Activated CD8-positive, alpha-beta memory T cell treated with anti-CD3 and anti-CD28 coated beads for 1 hour (primary cell): ENCODE measurements at places on chromosomes 13 and 19.

- no peak for DNase-seq
Observed at GRCh38 chr19:292281-292884, 1.2 kb upstream of the PLPP2 start.

- DNase-seq = no peak
Observed at GRCh38 chr13:75801388-75801945, 165.3 kb downstream of the LMO7 start.

DNA sequence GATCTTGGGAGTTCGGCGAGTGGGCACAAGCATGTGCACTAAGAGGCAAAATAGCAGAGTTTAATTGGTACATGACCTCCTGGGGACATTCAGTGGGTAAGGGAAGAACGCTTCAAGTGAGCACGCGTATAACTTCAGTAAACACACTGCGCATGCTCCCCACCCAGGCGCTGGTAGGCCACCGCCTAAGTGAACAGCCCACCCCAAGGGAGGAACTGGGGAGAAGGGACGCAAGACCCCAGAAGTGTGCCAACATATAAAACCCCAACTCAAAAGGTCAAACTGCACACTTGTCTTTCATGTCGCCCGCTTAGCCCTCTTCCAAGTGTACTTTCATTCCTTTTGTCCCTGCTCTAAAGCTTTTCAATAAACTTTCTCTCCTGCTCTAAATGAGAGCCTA is 10.5 kb upstream of the NTN5 start:
- DNase-seq = no peak

- DNase-seq = no peak
Observed at GRCh38 chr13:98092888-98093287, 50.0 kb upstream of the FARP1 start.

GRCh38 chr19:8204961-8205360 is 4.2 kb upstream of the CERS4 start:
- DNase-seq = no peak

GRCh38 chr19:40778706-40779284 is 748 bp downstream of the RAB4B start:
- DNase-seq = no peak

DNA sequence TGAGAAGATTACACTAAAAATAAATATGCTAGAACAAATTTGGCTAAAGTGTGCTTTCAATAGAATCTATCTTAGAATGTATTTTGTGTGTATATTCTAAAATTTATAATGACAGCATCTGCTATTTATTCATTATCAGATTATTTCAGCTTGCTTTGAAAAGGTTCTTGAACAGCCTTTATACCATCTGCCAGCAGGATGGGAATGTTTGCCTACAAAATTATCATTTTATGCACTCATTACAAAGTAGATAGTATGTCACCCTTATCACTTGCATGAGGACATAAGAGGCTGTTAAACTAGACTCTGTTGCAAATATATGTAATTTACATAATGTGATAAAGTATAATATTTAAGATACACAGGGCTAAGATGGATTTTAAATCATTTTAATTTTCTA is 1286.9 kb upstream of the PCDH20 start:
- no peak for DNase-seq

GRCh38 chr19:48540110-48540509 is 11.9 kb upstream of the SULT2B1 start:
- no peak for DNase-seq

GRCh38 chr19:45913874-45914830 is at the start of gene NANOS2:
TSS of gene NANOS2 (minus strand) at chr19:45914778. CDS start at chr19:45914693, 85 bp downstream.
- DNase-seq = no peak

- no peak for DNase-seq
Observed at GRCh38 chr13:113048766-113049165, 56.8 kb upstream of the F7 start.

DNA sequence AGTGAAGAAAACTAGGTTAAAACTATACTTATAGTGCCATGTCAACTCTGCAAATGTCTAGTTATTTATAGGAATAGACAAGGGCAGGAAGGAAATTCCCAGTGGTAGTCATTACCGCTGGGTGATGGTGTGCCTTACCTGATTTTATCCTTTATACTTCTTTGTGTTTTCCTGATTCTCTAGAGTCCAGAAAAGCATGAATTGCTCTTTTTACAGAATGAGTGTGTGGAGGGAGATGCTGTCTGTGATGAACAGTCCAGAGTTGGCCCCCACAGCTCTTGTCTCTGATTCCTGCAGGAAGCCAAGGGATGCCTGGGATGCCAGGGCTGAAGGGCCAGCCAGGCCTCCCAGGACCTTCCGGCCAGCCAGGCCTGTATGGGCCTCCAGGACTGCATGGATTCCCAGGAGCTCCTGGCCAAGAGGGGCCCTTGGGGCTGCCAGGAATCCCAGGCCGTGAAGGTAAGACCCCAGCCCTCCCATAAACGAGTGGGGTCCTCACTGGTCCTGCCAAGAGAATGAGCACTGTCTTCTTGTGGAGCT is 83.7 kb downstream of the RAB20 start:
- DNase-seq = no peak

DNA sequence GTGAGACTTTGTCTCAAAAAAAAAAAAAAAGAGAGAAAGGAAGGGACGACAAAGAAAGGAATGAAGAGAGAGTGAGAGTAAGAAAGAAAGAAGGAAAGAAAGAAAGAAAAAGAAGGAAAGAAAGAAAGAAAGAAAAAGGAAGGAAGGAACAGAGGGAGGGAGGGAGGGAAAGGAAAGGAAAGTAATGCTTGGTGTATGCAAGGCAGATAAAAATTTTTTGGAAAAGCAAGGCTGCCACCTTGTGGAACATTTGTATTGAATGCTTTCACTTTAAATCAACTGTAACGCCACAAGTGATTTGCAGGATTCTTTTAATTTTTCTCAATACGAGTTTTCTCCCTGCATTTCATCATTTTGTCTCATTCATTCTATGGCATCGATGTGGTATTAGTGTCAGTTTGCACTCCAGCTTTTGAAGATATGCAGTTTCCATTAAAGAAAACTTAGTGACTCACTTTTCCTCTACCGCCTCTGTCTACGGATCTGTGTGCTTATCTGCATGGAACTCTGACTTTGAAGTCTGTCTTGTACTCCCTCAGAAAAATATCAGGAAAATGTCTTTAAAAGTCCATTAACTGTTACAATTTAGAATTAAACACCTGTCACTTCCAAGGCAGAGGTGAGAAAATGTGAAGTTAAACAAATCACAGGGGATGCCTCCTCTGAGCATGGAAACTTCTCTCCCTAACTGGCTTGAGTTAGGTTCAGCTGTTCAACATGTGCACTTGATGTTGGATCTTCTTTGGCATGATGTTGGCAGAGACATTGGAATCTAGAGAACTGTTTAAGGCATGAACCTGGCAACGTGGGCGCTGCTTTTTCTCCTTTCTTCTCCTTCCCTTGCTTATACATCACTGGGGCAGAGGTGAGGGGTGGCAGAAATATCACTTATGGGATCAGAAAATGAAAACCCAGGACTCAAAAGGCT is 20.0 kb upstream of the ZDHHC20 start:
- DNase-seq = no peak

DNA sequence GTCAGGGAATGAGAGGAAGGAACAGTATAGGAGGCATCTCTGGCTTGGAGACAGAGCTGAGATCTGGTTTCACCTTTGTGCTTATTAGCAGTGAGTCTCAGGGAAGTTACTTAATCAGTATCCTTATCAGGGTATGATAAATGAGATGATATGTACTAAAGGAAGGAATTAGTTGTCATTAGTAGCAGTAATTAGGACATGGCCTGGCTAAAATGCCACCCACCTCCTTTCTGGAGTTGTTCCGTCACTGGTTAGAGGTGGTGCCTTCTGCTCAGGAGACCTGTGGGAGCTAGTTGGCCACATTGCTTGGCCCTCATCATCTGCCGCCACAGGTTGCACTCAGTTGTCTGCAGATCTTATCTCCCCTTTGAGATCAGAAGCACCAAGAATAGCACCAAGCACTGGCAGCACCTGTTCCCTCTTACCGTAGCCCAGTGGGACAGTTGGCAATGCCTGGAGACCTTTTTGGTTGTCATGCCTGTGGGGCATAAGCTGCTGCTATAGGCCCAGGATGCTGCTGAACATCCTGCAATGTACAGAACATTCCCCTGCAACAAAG is 4.7 kb downstream of the GPATCH1 start:
- DNase-seq = no peak

DNA sequence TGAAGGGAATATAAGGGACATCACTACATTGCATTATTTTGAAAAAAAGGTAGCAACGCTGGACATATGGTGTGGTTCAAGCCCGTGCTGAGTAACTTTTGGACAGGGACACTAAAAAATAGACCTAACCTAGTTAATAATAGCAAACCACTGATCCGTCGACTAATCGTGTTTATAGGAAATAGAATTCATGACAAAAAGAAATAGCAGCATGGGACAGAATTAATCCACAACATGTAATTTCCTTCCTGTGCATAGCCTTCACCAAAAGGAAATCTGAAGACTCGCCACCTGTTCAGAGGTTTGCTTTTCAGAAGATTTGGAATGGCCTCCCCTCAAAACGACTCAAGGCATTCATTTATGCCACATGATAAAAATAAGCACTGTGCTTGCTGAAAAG is 128.7 kb downstream of the FGF14 start:
- no peak for DNase-seq

- no peak for DNase-seq
Observed at GRCh38 chr19:42246922-42247639, 4.7 kb upstream of the GSK3A start.

DNA sequence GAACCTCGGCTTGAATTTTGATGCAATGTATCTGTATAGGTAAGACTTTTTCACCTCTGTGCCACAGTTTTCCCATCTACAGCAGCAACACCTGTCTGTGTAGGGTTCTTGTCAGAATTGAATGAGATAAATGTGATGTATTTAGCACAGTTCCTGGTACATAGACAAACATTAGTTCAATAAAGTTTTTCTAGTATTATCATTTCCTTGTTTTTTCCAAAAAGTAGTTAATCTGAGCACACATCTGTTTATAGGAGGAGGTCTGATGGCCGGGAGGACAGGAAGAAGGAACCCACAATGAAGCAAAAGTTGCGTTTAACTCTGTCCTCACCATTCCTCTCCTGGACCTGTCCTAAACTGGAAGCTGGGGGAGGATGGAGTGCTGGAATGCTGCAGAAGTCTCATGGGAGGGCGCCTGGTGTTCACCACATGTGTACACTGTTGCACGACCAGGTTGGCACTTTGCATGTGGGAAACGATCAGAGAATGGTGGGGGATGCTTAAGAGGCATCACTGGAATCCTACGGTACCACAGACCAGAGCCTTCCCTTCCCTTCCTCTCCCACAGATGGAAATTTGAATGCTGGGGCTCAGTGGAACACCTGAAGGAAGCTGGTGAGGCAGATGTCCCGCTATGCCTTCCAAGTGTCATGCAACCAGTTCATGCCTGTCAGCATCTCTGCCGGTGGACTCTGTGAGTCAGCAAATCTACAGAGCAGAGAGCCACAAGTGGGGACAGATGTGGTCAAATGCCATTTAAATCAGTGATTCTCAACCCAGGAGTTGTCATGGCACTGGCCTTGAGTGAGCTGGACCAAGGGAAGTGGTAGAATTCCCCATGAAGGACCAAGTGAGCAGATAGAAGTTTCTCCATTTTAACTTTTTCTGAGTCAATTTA is 315.6 kb downstream of the DLEU7 start:
- DNase-seq = no peak

DNA sequence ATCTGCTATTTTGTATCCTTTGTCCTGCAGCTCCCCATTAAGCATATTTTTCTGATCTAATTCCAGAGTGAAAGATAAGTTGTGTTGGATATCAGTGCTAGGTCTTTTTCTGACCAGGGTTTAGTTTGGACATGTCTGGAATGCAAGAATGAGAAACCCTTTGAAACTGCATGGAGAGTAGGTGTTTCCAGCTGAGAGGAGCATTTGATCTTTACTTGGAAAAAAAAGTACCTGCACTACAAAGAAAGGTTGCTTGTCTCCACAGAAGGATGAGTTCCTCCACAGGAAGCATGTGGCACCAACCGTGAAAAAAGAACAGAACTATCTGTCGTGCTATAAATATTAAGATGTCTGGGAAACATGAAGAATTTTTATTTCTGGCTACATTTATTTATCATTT is 36.6 kb upstream of the MED4 start:
- DNase-seq = no peak

DNA sequence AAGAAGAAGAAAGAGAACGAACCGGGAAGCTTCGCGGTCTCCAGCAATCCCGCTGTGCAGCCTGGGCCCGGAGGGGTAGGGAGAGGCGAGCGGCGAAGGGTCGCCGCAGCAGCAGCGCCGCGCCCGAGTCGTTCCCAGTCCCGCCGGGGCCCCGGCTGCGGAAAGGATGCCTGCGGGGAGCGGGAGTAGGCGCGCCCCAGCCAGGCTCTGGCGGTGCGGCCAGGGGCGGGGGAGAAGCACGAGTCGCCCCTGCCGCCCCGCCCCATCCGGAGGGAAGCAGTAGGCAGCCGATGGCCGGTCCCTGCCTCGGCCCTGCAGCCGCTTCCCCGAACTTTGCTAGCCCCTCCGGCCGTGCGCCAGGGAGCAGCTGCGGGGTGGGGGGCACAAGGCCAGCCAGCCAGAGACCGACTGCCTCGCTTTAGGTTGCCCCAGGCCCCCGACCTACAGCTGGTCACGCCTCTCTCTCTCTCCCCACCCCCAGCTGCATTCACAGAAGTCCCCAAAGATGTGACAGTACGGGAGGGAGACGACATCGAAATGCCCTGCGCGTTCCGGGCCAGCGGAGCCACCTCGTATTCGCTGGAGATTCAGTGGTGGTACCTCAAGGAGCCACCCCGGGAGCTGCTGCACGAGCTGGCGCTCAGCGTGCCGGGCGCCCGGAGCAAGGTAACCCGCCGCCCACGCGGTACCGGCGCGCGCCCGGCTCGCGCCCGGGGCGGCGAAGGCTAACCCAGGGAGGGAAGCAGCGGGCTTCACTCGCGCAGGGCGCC is 1.1 kb downstream of the VSTM2B start:
- no peak for DNase-seq

DNA sequence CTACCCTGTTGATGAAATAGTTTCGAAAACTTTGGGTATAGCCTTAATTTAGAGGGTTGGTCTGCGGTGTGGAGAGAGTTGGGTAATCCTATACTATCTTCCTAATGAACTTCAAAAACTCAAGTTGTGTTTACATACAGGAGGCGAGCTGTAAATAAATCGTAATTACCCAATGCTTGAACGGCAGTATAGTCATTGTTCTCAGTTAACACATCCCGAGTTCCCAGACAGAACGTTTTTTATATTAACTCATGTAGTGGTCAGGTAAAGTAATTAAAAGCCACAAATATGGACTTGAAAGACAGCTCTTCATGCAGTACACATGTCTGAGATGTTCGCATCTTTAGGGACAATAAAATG is 1.5 kb downstream of the PDS5B start:
- no peak for DNase-seq

DNA sequence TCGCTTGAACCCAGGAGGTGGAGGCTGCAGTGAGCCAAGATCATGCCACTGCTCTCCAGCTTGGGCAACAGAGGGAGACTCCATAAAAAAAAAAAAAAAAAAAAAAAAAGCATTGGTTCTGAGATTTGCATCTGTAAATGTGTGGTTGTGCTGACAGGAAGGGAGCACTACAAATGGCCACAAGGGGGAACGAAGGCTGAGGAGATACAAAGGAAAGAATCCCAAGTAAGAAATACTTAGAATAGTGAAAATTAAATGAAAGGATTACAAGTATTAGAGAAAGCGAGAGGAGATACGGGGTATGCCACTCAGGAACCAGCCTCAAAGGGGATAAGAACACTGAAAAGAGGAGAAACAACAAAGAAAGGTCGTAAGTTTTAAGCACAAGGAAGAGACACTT is 284.9 kb downstream of the KLF12 start:
- DNase-seq = no peak

GRCh38 chr13:40330950-40331349 is 335.5 kb downstream of the FOXO1 start:
- no peak for DNase-seq

GRCh38 chr19:4713384-4713951 is 10.2 kb downstream of the DPP9 start:
- DNase-seq = no peak

- DNase-seq = no peak
Observed at GRCh38 chr13:57823704-57824103, 192.2 kb downstream of the PCDH17 start.
